ENCODE measurements at places on chromosomes 6 and 20. TPM values are rescaled to one million over a fixed set of nuclear protein-coding genes. Genes with fewer than 3 reads are reported as not detected.

Gene BCAS4
- 21.4 TPM for total RNA-seq

DNA sequence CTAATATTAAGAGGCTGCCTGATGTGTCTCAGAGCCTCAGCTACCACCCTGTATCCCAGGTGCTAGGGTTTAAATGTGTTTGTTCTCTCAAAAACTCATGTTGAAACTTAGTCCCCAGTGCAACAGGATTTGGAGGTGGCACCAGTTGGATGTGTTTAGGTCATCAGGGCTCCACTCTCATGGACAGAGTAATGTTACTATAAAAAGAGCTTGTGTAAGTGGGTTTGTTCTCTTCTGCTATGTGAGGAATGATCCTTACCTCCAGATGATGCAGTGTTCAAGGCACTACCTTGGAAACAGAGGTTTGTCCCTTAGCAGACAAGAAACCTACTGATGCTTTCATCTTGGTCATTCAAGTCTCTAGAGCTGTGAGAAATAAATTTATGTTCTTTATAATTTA is 164.9 kb upstream of the EPHA7 start:
- no peak for DNase-seq
- no peak overlapping the region for H3K27ac ChIP-seq
- peaks cover 3% of the 10 kb centered on the region for H3K4me1 ChIP-seq
- no peak overlapping the region for H3K4me3 ChIP-seq
- H3K36me3 ChIP-seq: no peaks in the 10 kb centered on the region
- no peaks in the 10 kb centered on the region for H3K27me3 ChIP-seq

DNA sequence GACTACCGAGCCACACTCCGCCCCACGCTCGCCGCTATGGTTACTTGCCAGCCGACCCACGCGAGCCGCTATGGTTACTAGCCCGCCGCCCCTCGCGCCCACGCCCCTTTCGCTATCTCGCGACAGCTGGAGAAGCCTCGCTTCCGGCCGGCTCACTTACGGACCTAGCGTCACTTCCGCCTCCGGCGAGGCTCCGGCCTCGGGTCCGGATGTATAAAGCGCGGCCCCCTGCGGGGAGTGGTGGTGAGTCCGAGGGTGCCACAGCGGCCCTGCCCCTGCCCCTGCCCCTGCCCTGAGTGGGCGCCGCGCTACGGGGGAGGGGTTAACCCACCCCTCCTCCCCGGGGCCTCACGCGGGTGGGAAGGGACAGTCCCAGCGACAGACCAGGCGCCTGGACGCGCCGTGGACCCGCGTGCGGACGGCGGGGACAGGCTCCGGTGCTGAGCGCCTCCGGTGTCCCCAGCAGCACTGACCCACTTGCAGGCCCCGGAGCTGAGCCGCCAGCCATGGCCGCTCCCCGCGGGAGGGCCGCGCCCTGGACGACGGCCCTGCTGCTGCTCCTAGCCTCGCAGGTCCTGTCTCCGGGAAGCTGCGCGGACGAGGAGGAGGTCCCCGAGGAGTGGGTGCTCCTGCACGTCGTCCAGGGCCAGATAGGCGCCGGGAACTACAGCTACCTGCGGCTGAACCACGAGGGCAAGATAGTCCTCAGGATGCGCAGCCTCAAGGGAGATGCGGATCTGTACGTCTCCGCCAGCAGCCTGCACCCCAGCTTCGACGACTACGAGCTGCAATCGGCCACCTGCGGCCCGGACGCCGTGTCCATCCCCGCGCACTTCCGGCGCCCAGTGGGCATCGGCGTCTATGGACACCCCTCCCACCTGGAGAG is at the start of the genes C6orf120 and WDR27:
C6orf120 (plus strand) TSS at position 173 of the 886 bp plus-strand sequence; CDS start at position 507, 334 bp downstream.
WDR27 (minus strand) TSS at position 76 of the 886 bp plus-strand sequence. CDS start 13,024 bp downstream, outside the sequence.
- peak within 1 kb of the TSS; percentile 88 for H3K27ac ChIP-seq
- H3K27me3 ChIP-seq: no peaks in the 10 kb centered on the region
- peak within 1 kb of the TSS; percentile 94 for H3K4me3 ChIP-seq
- peaks cover 16% of the 10 kb centered on the region for H3K4me1 ChIP-seq
- H3K36me3 ChIP-seq: peaks cover 2% of the 10 kb centered on the region
- DNase-seq: peak; percentile 79

Gene COL11A2
- 3.5 TPM for total RNA-seq

GRCh38 chr6:81120280-81120679 is 632.2 kb downstream of the TENT5A start:
- H3K4me1 ChIP-seq: no peaks in the 10 kb centered on the region
- no peak overlapping the region for H3K27ac ChIP-seq
- H3K27me3 ChIP-seq: no peaks in the 10 kb centered on the region
- no peaks in the 10 kb centered on the region for H3K36me3 ChIP-seq
- no peak for DNase-seq

Gene AIG1
- 58.4 TPM for total RNA-seq

Gene TMEM217
- total RNA-seq: 0.60 TPM

- H3K27ac ChIP-seq: no peak overlapping the region
- no peaks in the 10 kb centered on the region for H3K27me3 ChIP-seq
- DNase-seq: no peak
- no peaks in the 10 kb centered on the region for H3K36me3 ChIP-seq
These were observed 20.4 kb downstream of the RAB23 start for GRCh38 chr6:57201718-57202117.

Gene KCNK15
- 0.33 TPM for total RNA-seq

Gene EDN3
- 0.17 TPM for total RNA-seq

DNA sequence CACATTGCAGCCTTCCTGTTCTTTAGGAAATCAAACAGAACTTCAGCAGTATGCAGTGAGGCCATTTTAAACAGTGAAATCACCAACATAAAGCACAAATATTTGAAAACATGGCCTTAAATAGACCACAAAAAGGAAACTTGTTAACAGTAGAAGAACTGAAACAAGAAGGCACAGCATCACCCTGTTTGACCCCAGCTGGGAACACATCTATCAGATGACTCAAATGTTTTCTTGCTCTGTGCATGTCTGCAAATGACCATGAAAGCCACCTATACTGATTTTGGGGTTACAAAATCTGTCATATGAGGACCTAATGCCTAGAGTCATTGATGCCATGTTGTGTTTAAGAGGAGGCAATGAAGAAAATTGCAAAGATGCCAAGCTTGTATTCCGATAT is 123.8 kb upstream of the ADGRF1 start:
- no peak for DNase-seq
- H3K27ac ChIP-seq: no peak overlapping the region
- H3K4me3 ChIP-seq: no peak overlapping the region
- H3K27me3 ChIP-seq: no peaks in the 10 kb centered on the region
- H3K36me3 ChIP-seq: no peaks in the 10 kb centered on the region

DNA sequence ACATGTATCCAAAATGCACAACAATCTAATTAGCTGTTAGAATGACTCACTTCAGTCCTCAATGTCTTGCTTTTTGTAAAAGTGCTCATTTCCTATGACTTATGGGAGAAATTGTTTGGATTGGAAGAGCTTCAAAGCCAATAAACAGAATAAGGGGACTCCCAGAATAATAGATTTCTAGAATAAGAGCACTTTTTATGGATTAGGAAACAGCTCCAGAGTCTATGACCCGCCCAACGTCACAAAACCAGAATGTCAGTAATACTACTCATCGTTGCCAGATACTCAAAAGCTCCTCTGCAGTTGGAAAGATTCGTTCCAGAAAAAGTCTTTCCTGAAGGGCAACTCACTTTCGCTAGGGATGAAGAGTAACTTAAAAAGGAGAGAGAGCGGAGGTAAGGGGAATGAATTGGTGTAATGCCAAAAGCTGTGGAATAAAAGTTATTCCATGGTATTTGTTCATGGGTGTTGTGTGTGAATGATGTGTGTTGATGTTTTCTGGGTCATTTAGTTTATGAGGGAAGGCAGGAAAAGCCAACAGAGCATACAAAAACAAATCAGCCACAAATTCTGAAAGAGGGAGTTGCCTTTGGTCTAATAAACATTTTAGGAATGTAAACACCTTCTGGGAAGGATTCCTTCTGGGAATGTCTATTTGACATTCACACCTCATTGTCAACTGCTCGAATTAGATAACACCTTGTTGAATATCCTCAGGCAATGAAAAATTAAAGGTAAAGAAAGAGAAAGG is 64.6 kb downstream of the SYNE1 start:
- H3K27me3 ChIP-seq: no peaks in the 10 kb centered on the region
- H3K4me1 ChIP-seq: no peaks in the 10 kb centered on the region
- H3K4me3 ChIP-seq: no peak overlapping the region
- H3K27ac ChIP-seq: no peak overlapping the region
- no peaks in the 10 kb centered on the region for H3K36me3 ChIP-seq

- H3K27ac ChIP-seq: no peak overlapping the region
- no peaks in the 10 kb centered on the region for H3K27me3 ChIP-seq
These were observed 580 bp downstream of the VEGFA start for GRCh38 chr6:43770372-43771209.

DNA sequence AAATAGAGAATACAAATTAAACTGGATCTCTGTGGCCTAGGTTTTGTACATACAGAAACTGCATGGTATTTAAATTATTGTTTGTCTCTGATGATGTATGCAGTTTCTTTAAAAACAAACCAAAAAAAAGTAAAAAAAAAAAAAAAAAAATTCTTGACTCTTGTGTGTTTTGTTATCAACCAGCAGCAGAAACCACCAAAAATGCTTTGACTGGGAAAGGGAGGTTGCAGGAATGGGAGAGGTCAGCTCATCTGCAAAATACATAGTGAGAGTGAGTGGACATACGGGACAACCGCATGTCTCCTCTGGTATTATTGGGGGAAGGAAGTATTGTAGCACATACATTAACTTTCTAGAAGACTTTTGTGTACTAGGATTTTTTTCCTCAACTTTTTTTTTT is 38.0 kb downstream of the TBC1D7 start:
- no peaks in the 10 kb centered on the region for H3K27me3 ChIP-seq
- no peak for DNase-seq
- no peak overlapping the region for H3K27ac ChIP-seq
- H3K4me3 ChIP-seq: no peak overlapping the region

GRCh38 chr6:50120300-50120699 is 70.6 kb upstream of the DEFB112 start:
- no peak overlapping the region for H3K27ac ChIP-seq
- no peaks in the 10 kb centered on the region for H3K36me3 ChIP-seq
- H3K27me3 ChIP-seq: no peaks in the 10 kb centered on the region
- no peak overlapping the region for H3K4me3 ChIP-seq
- no peaks in the 10 kb centered on the region for H3K4me1 ChIP-seq

- H3K4me3 ChIP-seq: no peak overlapping the region
- H3K27ac ChIP-seq: no peak overlapping the region
- no peak for DNase-seq
- H3K27me3 ChIP-seq: no peaks in the 10 kb centered on the region
- H3K36me3 ChIP-seq: no peaks in the 10 kb centered on the region
These were observed 429.7 kb downstream of the EPHA7 start for GRCh38 chr6:92989656-92990055.

DNA sequence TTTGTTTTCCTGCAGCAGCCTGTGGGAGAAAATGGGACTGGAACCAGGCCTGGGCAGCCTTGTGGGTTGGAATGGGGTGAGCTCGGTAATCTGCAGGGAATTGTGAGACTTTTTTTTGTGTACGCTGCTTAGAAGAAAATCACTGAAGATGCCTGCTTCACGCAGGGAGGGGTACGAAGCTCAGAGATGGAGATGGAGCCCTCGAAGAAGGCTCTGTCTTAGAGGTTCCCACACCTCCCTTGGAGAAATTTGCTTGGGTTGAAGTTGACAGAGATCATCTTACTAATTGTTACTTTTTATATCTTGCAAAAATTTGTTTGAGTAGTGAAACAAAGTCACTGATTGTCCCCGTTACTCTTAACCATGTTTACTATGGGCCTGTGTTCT is 894 bp downstream of the PYGB start:
- H3K27ac ChIP-seq: no peak overlapping the region
- H3K36me3 ChIP-seq: no peaks in the 10 kb centered on the region
- H3K4me1 ChIP-seq: peaks cover 5% of the 10 kb centered on the region
- peak overlapping the region; percentile 73 for H3K4me3 ChIP-seq
- no peak for DNase-seq

GRCh38 chr20:58633161-58634053 is 17.7 kb upstream of the STX16 start:
- no peak for DNase-seq
- no peak overlapping the region for H3K4me3 ChIP-seq
- no peaks in the 10 kb centered on the region for H3K36me3 ChIP-seq
- H3K27ac ChIP-seq: no peak overlapping the region

Data from H1 (cell line).